NCI-H226 (cell line): ENCODE measurements at places on chromosomes 3 and 15.

DNA sequence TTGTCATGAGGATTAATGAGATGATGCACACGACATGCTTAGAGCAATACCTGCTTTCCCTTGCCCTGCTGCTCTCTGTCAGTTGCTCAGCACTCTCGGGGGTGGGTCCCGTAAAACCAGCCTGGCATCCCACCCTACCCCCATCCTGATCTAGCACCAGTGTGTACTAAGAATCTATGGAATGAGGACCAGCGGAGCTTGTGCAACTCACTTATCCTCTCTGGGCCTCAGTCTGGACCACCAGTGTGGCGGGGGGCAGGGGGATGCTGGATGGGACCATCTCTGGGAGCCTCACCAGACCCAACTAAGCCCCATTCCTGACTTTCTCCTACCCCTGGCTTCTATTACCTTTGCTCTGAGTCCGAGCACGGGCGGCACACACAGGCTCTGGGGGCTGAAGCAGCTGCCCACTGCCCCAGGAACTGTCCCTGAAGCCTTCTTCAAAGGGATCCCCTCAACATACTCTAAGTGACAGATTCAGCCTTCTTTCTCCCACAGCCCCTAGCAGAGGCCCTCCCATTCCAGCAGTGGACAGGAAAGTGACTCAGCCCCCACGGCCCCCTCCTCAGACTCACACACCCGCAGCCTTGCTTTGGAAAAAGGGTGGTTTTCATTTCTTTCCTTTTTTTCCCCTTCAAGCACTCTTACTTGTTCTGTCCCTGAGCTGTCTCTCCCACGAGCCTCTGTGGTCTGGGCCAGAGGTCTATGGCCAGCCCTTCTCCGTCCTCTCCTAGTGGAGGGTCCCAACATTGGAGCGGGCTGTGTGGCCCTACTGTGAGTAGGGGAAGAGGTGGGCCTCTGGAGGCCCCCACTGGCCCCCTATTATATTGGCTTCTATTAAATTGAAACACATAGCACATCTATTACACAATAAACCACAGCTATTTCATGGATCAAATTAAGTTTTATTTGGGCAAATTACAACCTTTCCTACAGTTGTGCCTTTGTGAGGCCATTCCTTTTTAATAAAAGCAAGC, 100.3 kb downstream of the SMAD6 start:
- no peak for DNase-seq

DNA sequence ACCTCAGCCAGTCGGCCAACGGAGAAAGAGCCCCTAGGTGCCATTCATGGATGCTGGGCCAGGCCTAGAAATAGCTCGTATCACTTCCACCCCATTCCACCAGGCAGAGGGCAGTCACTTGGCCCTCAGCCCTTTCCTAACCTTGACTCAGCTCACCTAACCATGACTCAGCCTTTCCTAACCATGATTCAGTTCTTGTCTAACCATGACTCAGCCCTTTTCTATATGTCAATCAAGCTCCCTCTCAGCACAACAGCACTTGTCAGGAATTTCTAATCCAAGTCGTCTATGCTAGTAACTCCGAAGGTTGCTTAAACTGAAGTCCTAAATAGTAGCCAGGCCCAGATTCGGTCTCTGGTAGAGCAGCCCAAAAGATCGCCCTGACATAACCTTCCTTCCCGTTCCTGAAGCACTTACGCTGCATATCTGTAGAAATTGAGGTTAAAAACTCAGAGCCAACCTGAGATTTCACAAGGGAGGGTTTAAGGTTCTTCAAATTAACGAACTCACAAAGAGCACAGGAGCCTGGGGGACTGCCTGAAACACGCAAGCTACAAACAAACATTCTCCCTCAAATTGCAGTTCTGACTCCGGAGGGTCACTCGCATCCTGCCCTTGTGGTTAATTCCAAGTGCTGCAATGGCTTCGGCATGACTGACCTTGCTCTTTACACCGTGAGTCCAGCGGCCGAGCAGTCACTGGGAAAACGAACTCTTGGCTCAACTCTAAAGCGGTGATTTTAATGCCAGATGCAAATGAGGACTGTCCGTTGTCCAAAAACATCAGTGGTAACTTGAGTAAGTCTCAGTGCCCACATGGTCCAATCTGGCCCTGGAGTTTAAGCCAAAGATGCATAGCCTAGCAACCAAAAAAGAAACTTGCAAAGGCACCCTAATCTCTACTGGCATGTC, 99.9 kb downstream of the ADAMTS17 start:
- peak; percentile 81 for DNase-seq

GRCh38 chr15:67508407-67508806, 12.5 kb upstream of the C15orf61 start:
- no peak for DNase-seq

DNA sequence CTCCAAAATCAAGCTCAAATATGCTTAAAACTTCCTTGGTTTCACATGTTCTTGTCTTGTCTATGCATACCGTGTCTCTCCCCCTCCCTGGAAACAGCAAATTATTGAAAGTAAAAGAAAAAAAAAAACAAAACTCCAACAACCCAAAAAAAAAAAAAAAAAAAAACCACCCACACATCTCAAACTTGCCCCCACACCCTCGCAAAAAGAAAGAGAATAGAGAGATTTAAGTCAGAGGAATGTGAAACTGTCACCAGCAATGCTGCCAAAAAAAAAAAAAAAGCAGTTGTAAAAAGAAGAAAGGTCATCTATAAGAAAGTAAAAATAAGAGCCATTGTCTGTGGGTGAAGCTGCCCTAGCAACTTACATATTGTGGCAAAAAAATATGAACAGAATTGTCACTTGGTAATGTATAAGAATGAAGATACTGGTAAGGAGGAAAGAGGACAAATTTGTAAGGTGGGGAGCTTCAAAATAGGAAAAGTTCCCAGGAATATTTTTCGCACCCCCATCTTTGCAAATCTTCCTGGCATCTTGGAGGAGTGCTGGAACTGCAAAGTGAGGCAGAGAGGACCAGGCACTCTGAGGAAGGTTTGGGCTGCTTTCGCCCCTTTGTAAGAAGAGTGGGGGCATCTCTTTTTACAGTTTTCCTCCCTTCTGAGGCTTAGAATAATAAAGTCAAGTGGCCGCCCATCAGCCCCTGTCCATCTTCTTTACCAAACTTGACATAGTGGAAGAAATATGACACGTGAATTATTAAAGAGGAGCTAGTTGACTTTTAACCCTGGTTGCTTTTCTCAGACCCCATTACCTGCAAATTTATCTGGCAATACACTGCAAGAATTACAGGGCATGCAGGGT, 81.8 kb downstream of the NR2F2 start:
- no peak for DNase-seq

GRCh38 chr15:66188464-66188863, 65.1 kb downstream of the MEGF11 start:
- no peak for DNase-seq

DNA sequence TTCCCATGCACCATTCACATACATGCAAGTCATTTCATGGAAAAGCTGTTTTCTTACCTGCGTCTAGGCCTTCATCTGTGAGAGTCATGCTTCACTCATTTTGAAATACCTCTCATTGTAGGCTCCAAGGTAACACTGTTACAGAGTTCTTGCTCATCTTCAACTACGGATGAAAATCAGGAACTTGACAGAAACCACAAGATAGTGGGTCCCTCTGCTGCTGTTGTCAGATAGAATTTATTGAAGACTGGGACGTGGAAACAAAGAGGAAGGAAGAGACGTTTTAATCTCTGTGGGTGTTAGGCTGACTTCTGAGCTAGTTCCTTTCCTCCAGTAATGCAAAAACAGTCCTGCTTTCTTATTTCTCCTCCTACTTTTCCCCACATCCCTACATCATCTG, at the start of gene P2RY14:
Gene P2RY14, minus strand, starts transcription at position 313 of the 400 bp plus-strand sequence. CDS start 64,226 bp downstream, outside the sequence.
- DNase-seq: no peak

DNA sequence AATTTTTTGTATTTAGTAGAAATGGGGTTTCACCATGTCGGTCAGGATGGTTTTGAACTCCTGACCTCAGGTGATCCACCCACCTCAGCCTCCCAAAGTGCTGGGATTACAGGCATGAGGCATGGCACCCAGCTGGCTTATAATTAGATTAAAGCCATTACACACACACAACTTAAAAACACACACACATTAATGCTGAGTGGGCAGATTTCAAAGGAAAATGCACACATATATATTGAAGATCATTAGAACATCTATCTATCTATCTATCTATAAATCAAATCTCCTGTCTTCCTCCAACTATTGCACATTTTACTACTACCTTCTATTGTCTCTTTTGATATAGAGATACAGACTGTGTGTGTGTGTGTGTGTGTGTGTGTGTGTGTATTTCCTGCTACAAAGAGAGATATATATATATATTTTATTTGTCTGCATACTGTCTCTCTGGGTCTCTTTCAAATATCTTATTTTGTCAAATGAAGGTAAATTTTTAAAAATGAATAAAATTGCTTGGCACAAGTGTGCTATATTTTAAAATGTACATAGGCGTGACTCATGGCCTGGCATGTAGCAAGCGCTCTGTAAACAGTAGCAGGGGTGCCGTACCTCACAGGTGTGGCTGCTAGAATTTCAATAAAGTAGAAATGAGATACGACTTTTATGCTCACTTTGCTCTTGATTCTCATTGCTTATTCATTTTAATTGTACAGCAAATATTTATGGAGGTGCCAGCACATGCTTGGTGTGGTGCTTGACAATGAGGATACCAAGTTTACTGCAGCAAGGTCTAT, 655.8 kb downstream of the AGBL1 start:
- DNase-seq: no peak

DNA sequence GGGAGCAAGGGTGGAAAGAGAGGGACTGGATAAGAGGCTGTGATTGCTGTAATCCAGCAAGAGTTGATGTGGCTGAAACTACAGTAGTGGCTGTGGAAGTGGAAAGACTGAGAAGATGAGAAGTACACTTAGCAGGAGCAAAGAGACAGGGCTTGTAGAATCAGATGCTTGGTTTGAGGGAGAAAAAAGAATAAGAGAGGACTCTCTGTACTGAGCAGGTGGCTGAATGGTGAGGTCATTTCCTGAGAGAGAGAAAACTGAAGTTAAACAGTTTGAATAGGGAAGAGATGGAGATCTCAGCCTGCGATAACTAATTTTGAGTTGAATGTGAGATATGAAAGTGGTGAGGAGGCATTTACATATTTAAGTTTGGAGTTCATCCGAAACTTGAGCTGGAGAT, 95.8 kb upstream of the SLC25A36 start:
- DNase-seq: no peak

DNA sequence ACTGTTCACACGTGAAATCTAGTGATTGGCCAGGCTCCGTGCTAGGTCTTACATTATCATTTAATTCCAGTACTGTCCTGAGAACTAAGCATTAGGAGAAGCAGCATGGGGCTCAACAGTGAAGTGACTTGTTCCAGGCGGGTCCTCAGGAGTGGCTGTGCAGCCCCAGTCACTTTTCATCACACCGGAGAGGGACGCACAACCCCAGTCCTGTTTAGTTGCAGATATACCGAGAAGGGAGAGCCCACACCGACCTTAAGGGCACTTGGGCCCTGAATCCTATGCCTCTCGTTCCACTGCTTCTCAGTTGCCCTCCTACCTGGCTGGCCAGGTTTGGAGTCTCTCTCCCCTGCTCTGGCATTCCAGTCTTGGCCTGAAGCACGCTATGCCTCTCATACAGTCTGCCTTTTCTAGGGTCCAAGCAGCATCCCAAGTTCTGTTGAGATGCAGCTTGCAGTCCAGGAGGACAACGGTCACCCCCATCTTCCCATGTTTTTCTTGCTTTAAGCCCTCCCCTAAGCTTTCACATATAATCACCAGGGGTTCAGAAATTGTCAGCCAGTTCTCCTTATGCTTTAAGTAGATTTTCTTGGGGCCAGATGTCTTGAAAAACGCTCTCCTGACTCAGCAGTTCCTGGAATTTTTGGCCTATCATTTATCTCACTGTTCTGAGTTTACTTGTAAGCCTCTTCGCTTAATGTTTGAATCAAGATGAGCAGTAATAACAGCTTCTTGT, 10.1 kb downstream of the FAM131A start:
- DNase-seq: no peak

DNA sequence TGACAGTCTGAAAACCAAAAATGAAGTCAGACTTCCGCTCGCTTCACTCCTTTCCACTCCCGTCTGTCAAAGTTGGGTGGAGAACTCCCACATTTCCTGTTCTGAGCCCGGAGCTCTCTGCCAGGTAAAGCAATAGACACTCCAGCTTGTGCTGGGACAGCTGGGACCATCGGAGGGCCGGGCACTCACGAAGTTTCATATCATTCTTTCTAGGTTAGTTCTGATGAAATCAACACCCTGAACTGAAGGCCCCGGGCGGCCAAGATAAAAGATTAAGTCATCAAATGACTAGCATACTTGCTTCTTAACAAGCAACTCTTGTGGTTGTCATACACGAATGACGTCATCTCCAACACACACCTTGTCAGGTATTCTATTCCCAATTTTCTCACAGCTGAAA, 42.1 kb downstream of the MAGI1 start:
- peak; percentile 85 for DNase-seq

DNA sequence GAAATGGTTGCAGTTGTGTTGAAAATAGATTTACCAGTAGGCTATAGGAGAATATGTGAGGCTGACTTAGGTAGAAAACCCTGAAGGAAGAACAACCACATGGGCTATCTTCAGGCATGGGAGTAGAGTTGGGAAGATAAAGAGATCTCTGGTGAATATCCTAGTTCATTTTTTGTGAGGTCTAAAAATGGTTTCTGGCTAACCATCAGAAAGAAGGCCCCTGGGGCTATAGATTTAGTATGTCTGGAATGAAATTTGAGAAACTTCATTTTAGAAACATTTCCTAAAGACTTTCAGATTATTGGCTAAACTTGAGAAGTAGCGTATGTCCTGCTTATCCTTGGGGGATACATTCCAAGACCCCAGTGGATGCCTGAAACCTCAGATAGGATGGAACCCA, 148.2 kb downstream of the NAALADL2 start:
- peak; percentile 32 for DNase-seq

DNA sequence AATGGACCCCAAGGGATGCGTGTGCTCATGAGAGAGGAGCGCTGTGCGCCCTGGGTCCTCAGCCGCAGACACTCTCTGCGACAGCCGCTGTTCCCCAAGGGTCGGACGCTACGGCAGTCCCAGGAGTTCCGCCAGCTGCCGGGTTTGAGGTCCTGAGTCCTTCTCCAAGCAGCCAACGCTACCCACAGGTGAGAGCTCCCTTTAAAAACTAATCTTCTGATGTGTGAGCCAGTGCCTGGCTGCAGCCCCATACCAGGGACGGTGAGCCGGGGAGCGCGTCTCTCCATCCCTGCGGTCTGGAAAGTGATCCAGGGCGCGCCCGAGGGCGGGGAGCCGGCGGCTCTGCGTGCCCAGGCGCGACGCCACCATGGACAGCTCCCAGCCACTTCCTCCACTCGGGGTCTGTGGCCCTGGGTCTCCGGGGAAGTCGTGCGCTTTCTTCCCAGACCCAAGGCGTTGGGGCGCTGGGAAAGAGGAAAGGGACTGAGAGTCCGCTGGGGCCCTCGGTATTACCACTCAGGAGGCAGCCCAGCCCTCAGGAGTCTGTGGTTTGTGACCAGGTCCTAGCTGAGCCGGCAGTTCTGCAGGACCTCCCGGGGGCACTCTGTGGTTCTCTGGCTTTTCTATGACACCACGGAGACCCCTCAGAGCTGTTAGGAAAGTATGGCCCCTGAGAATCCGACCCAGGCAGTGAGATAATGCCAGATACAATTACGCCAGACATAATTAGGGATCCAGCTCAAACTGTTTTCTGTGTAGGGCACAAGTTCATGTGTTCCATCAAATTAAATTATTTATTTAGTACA, 1.4 kb downstream of the CEMIP start:
- DNase-seq: no peak

GRCh38 chr3:177212278-177212610, 15.0 kb upstream of the TBL1XR1 start:
- no peak for DNase-seq

GRCh38 chr3:44280631-44281030, 38.9 kb downstream of the TOPAZ1 start:
- no peak for DNase-seq

- DNase-seq: no peak
Measured at GRCh38 chr3:159764490-159765029, 224.1 kb upstream of the IL12A start.
